ENCODE measurements at places on chromosomes 3 and 15.
A peak's percentile ranks its signal among the peaks of the same experiment; 100 is the strongest.

GRCh38 chr3:171347301-171348039 lies 112.7 kb downstream of the TNIK start:
- no peak for DNase-seq

DNA sequence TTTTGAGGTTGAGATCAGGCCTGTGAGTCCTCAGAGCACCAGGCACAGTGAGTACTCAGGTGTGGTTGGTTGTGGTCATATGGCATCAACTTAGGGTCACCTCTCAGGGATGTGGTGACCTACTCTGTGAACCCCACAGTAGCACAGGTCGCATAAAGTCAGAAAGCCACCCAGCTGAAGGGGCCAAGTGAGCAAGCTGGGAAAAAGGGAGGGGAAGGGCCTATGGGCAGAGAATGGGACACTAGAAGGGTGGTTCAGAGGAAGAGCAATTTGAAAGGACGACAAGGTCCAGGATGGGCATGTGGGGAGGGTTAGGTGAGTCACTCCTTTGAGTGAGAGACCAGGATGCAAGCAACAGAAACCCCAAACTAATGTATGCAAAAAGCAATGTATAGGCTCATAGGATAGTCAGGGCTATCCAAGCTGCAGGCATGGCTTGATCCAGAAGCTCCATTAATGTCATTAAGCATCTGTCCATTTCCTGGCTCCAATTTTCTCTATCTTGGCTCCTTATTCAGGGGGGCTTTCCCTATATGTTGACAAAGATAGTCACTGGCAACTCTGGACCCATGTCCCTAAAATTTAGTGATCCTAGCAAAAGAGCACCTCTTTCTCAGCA lies 33.5 kb downstream of the HMCES start:
- DNase-seq = no peak

GRCh38 chr15:28919679-28920655 lies 34.2 kb downstream of the APBA2 start:
- DNase-seq = no peak

DNA sequence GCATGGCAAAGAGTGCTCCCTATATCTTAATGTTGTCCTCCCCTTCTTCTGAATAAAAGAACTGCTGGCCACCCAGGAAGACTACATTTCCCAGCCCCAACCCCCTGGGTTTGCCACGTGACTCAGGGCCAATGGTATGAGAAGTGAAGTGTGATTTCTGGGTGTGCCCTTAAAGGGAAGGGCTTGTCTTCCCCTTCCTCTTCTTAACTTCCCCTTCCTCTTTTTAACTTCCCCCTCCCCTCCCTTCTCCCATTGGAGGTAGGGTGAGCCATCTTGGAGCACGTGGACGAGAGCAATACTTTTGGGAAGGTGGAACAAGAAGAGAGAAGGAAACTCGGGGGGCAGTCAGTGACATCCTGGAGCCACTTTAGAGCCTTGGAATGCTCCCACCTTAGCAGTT lies 6.8 kb upstream of the KBTBD12 start:
- no peak for DNase-seq

DNA sequence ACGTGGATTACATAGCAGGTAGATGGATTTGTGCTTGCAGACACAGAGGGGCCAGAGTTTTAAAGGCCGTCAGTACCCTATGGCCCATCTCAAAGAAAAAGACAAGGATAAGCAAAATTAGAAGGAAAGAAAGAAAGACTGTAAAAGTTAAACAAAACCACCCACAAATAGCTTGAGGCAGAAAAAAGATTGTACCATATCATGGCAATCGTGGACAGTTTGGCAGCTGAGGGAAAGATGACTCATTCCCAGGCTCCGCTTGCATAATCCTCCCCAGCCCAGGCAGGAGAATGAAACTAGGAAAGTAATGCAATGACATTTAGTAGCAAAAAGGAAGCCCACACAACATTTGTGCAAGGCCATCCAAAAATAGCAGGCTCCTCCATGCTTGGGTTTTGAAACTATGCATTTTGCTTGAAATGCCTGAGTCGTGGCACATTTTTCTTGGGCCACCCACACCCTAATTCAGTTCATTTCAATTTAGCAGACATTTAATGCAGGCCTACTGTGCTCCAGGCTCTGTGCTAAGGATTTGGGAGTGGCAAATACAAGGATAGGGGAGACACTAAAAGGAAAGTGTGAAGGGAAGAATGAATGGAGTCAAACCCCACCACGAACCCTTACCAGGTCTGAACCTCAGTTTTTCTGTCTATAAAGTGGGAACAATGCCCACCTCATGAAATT lies 40.9 kb upstream of the SMAD3 start:
- no peak for DNase-seq

- no peak for DNase-seq
These were observed 59.4 kb downstream of the DAPK2 start for GRCh38 chr15:63986751-63987341.

DNA sequence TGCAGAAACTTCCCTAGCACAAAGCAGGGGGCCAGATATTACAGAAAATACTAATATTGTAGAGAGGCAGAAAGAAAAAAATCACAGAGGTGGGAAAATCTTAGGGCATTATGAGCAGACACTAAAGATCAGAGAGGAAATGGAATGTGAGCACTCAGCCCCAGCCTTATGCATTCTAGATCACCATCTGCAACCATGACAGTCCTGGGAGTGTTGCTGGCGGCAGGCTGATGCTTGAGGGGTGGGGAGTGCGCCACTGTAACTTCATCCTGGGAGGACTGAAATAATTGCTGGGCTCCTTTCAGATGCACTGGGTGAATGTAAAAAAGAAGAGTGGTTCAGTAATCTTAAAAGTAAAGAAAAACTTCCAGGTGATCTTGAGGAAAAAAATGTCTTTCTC lies 427.6 kb upstream of the SEMA6D start:
- no peak for DNase-seq

DNA sequence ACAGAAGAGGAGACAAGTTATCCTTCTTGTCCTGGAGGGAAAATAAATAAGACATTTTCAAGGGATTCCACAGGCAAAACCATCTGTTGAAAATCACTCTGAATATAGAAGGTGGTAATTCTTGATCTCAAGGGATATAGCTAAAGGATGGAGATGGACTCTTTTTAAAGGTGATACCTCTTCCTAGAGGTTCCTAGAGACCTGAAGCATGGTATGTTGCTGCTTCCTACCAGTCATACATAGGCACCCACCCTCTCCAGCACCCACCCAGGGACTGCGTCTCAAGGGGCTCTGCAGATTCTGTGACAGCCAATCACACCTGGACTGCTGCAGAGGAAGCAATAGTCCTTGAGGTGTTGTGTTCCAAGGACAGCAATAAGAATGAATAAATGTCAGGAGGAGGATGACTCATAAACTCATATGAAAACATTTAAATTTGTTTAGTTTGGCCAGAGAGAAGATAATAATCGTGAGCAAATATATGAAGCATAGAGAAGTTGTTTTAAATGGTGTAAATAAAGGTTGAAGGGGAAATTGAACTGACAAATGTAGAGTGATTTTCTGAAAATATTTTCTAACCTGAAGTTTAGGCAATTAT lies 741.6 kb upstream of the CBLB start:
- no peak for DNase-seq

DNA sequence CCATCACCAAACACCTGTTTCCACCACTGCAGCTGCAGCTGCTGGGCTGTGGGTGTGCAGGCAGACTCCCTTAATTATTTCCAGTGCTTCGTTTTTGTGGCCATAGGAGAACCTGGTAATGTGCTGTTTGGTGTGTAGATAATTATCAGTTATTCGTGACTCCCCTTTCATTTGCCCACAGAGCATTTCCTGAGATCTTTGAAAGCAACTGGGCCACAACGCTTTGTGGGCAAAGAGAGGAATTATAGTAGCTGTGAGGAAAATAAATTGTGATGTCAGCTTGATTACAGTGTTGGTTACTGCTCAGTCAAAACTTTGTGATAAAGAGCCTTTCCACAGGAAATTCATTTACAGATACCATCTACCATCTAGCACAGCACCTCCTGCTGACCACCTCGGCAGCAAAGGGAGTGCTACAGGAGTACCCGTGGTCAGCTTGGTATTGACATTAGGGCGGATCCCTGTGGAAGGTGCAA lies 193.3 kb upstream of the SLCO3A1 start:
- no peak for DNase-seq

DNA sequence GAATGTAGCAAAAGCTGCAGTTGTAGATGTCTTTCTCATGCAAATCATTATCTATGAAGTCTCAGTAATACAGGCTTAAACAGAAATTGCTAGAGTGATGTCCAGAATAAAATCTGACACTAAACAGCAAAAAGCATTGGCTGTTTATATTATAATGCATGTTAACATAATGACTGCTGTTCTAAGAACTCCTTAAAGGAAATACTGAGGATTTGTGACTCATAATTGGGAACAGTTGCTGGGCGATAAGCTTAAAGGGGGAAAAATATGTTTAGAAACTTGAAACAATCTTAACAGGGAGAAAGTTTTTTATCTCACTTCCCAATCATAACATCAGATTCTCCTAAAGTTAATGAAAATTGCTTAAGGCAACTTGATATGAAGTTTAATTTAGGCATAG lies 17.5 kb downstream of the TIPARP start:
- no peak for DNase-seq

DNA sequence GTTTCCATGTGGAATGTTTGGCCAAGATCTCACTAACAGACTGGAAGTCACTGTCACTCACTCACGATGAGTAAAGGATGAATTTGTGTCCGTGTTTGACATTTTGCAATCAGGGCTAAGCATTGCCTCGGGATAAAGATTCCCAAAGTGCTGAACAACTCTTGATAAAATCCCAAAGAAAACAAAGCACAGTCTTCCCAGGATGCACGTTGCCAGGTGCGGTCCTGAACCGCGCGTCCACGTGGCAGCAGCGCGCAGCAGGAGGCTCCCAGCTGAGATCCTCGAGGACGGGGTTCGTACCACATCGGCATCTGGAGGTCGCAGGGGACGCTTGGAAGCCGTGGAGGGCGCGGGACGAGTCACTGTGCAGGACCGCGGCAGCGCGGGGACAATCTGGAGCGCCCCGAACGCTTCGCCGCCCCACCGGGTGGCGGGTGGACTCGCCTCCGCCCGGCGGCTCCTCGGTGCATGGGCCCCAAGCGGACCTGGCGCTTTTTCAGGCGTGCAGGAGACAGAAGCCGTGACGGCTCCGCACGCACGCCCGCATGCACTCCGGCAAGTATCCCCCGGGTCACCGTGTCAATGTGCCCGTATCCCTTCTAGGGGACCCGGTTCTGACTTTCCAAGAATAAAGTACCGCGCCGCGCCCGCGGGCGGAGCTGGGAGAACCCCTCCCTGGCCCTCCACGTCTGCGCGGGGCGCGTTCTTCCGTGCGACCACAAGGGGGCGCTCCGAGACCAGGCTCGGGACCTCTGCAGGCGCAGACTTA lies 17.7 kb downstream of the CPN2 start:
- DNase-seq = peak; percentile 80

DNA sequence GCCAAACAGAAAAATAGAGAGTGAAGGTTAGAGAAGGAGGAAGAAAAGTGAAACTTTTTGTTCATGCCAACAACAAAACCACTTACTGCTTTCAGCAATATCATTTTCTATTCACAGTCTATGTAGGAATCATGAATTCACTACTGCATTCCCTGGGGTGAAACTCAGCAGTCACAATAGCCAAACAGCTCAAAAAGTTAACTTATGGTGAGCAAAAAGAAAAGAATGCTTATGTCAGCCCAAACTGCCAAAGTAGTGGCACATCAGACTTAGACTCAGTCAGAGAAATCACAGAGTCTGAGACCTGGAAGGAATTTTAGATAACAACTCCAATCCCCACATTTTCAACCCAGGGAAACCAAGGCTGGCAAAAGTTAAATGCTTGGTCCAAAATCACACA lies 238.7 kb upstream of the TMCO5A start:
- no peak for DNase-seq

GRCh38 chr15:71155534-71155933 lies 40.3 kb downstream of the THSD4 start:
- DNase-seq = no peak

DNA sequence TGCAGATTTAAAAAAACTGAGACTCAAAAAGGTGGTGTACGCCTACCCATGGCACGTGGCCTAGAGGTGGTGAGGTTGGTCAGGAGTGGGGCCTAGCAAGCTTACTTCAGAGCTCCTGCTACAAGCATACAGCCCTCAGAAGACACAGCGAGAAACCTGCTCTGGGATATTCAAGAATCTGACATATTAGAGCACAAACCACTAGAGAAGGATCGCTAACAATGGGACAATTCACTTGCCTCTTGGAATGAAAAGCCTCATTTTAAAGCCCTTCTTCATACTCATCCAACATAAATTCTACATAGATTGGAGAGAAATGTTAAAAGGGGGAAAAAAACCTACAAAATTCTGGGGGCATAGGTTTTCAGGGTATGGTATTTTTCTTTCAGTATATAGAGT lies 118.0 kb upstream of the ARHGEF3 start:
- DNase-seq = no peak

- DNase-seq = no peak
These were observed 31.8 kb downstream of the FSTL1 start for GRCh38 chr3:120418866-120419490.

DNA sequence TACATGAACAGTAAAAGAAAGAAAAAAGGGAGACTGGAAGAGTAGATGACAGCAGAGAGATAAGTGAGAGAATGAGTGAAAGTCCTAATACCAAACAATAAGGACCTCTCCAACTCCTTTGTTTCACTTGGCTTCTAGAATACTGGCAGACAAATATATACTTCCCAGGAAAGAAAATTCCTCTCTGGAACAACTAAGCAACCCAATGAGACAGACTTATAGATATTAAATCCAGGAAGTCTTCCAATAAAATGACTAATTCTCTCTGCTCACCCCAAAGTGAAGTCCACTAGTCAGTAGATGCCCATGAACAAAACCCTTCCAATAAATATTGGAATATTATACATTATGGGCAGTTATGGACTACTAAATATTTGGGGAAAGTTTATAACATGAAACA lies 114.2 kb downstream of the NEDD4 start:
- DNase-seq = no peak

DNA sequence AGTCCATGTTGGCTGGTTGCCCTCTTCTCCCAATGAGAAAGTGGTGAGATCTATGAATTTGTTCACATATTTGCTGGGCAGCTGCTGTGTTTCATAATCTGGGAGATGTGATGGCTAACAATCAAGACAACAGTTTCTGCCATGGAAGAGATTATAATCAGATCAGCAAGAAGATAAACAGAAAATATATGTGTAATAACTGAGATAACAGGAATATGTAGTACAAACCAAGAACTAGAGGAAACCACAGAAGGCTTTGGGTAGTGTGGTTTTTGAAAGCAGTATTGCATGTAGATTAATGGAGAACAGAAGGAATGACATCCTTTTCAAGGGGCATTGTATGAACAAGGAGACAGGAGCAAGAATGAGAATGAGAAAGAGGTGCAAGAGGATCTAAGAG lies 12.2 kb upstream of the CSTA start:
- no peak for DNase-seq

- DNase-seq = no peak
These were observed 31.5 kb downstream of the CRTAP start for GRCh38 chr3:33145221-33145900.

DNA sequence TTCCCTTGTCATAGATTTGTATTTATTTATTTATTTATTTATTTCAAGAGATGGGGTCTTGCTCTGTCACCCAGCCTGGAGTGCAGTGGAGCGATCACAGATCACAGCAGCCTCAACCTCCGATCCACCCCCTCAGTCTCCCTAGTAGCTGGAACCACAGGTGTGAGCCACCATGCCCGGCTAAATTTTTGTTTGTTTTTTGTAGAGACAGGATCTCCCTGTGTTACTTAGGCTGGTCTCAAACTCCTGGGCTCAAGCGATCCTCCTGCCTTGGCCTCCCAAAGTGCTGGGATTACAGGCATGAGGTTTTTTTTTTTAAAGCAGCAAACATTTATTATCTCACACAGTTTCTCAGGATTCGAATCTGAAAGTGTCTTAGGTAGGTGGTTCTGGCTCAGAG lies 2.5 kb downstream of the TTBK2 start:
- DNase-seq = no peak

- no peak for DNase-seq
These were observed 24.4 kb downstream of the MAGEF1 start for GRCh38 chr3:184687363-184688015.
